ENCODE measurements at places on chromosomes 11 and 22.

DNA sequence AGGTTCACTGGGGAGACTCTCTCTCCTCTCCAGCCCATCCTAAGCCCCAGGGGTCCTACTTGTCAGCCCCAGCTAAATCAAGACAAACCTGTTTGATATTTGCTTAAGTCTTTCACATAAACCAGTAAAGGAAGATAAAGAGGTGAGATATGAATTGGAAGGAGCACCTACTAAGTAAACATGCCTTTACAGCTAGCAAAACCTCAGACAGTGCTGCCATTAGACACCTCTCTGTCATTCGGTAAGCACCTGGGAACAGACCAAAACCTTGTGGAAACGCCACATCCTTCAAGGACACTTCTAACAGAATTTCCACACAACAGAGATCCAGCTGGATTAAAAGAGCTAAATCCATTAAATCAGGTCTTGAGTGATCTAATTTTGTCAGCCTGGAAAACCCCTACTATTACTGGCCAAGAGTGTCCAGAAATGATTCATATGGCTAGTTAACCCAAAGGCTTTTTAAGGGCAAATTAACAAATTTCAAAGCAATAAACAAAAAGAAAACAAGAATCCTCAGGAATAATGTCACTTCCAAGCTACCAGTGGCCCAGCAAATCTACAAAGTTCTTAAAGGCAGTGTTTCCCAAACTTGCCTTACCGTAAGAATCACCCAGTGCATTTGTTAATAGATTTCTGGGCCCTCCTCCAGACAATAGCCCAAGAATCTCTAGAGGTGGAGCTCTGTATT is 2.4 kb downstream of the VPS37C start:
- peak; percentile 65 for DNase-seq

DNA sequence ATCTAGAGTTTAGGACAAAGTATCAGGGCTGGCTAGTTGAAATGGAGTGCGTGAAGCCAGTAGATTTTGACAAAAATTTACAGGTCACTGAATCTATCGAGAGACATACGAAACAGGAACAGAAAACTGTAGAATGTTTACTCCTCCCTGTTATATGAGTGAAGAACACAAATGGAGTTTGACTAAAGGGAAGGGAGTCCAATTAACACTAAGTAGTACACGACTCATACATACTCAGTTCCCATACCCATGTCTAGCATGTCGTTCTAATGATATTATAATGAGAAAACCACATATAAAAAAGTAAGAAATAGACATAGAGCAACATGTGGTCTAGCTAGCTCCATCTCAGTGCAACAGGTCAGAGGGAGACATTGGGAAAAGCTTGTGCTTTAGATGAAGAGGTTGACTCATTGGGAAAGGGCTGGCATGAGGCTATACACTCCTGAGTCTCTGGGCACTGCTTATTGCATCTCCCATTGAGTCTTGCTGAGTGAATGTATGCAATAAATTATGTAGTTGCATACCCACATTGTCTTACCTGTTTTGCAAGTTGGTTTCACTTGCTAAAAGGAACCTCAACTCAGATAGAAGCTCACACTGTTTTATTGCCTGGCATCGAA is 43.5 kb downstream of the CD44 start:
- DNase-seq = no peak

DNA sequence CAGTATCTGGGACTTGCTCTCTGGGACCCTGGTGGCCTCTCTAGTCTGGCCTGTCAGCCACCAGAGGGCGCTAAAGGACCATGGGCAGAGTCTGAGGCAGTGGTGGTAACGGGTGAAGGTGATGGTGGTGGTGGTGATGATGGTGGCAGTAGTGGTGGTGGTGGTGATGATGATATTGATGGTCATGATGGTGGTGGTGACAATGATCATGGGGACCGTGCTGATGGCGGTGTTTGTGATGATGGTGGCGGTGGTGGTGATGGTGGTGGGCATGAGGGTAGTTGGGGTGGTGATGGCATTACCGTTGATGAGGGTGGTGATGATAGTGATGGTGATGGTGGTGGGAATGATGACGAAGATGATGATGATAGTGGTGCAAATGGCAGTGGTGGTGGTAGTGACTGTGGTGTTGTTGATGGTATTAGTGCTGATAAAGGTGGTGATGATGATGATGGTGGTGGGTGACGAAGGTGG is 16.0 kb downstream of the TRPM5 start:
- DNase-seq = peak; percentile 14

DNA sequence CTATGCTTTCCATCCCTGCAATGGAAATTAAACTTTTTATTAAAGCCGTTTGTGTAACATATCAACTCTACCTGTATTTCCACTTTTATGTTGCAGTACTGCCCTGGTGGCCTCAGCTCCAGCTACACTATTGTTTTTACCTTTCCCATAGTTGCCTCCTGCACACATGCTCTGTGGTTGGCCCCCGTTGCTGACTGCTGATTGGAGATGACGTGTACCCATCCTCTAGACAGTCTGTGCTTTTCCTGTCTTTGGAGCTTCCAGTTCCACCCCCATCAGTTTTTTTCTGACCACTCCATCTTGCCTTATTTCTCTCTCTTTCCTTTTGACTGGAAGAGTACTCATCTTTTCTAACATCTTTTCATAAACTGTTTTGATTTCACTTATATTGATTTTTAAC is 123.8 kb downstream of the TEAD1 start:
- no peak for DNase-seq

DNA sequence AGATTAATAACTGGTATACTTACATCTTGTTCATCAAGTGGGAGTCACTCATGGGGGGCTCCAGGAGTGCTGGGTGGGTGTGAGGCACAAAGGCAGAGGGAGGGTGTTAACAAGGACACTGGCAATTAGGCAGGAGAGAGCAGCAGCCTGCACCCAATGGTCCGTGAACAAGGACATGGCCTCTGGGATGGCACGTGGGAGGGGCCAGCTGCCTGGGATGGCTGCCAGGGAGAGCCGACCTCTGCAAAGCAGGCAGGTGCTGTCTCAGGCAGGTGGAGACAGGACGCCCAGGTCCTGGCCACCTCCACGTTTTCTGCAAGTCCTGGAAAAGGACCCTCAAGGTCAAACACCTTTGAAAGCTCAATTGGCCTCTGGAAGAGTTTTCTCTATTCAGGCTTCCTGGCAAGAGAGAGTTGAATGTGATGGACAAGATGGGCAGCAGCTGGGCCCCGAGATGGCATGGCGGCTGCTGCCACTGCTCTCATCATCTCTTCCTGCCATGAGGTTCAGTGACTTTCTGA is 257.1 kb downstream of the BUD13 start:
- DNase-seq = no peak

GRCh38 chr22:44697423-44698141 is 4.4 kb upstream of the PRR5 start:
- peak; percentile 67 for DNase-seq

DNA sequence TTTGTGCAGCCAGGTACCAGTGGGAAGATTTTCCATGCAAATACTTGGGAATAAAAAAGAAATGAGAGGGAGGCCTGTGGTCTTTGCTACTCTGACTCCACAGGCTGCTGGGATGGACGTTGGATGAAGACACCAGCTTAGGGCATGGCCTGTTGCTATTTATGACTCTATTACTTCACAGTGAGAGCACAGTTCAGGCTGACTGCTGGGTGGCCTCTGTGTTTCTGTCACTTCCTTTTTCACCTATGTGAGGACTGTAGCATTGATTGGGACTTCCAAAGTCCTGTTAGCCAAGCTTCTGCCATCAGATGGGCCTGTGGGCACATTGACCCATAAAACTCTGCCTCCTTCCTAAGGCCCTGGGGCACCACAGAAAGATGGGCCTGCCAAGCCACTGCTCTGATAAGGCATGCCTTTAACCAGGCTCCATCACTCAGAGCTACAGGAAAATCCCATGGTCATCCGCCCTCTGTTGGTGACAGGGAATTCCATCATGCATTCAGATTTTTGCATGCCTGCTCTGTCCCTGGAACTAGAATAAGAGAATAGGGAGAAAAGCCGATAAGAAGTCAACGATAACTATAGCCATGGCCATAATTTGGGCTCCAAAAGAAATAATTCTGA is 64.6 kb downstream of the KCNJ1 start:
- no peak for DNase-seq

- no peak for DNase-seq
Observed at GRCh38 chr22:29641042-29641699, 37.7 kb downstream of the NF2 start.

DNA sequence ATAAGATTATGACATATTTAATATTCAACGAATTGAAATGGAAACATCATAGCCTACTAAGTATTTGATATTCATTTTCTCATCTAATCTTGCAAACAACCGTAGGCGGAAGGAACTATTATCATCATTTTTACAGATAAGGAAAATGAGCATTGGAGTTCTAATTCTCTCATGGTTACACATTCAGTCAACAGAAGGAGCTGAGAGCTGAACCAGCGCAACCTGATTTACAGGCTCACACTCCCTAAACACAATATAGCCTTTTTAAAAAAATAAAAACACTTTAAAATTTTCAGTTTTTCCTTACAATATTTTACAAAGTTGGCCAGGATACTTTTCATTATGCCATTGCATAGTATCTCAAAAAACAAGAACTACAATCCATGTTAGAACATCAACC is 74.8 kb downstream of the APOL5 start:
- no peak for DNase-seq

- no peak for DNase-seq
Observed at GRCh38 chr11:534396-535209, 773 bp downstream of the HRAS start.

DNA sequence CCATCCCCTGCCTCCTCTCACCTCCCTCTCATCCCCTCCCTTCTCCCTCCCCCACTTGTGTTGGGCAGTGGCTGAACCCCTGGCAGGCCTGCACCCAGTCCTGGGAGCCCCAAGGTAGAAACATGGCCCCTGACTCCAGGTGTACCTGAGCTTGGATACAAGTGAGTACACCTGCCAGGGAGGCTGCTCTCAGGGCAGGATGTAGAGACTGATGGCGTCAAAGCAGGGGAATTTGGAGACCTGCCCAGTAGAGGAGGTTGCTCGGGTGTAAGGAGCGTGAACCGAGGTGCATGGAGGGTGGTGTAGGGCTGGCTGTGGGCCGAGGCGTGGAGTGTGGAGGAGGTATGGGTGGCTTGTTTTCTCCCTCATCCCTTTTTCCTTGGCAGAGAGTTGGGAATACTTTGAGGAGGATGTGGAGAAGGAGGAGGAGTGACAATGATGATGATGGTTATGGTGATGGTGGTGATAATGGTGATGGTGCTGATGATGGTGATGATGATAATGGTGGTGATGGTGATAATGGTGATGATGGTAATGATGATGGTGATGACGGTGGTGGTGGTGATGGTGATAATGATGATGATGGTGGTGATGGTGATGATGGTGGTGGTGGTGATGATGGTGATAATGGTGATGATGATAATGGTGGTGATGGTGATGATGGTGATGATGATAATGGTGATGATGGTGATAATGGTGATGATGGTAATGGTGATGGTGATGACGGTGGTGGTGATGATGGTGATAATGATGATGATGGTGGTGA is 12.3 kb downstream of the MRGPRG start:
- no peak for DNase-seq

DNA sequence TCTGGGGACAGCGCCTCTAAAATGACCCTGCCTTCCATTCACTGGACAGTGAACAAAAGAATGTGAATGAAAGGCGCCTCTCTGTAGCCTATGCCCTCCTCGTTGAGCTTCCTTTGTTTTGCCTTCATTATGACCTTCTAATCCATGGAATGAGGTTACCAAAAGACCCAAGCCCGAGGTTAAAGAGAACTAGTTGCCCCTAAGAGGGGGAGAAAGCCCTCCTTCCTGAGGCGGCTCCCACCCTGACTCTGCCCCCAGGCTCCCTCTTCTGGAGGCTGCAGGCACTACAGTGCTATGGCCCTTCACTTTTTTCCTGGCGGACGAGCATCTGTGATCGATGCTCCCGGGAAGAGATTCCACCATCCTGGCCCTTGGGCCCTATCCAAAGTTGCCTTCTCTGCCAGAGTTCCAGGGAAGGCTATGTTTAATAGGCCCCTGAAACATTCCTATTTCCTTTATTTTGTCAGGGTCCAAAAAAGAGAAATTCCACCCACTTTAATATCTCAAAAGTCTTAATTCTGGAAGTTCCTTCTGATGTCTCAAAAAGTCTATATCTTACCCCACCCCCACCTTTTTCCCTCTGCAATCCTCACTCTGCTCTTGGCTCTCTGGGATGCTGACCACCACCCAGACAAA is 147.3 kb downstream of the FEZ1 start:
- peak; percentile 0 for DNase-seq

- DNase-seq = no peak
Observed at GRCh38 chr22:17348464-17349103, 20.7 kb upstream of the CECR2 start.

DNA sequence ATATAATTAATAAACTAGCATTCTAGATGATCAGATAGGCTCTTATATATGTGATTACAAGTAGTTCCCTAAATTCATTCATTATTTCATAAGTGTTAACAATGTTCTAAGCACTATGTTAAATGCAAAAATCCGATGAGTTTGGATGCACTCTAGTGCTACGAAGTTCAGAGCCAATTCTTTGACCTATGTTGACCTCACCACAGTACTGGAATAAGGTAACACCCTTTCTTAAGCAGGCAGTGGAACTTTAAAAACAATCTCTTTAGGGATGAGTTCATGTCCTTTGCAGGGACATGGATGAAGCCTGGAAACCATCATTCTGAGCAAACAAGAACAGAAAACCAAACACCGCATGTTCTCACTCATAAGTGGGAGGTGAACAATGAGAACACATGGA is 68.3 kb upstream of the UCP3 start:
- no peak for DNase-seq

GRCh38 chr22:28981818-28982499 is 79.7 kb downstream of the C22orf31 start:
- DNase-seq = peak; percentile 52

- no peak for DNase-seq
Observed at GRCh38 chr11:105960252-105961245, 61.5 kb downstream of the MSANTD4 start.

- DNase-seq = peak; percentile 36
Observed at GRCh38 chr11:6703247-6704063, 20.3 kb upstream of the MRPL17 start.

Data from Caki2 (cell line).